Fibroblast of lung (primary cell): ENCODE measurements at places on chromosomes 12 and 14. TPM values are rescaled to one million over a fixed set of nuclear protein-coding genes. Genes with fewer than 3 reads are reported as not detected.

TAS2R42 gene
- total RNA-seq, result not detected in 2 replicates

ARPC3 gene
- total RNA-seq, result 136 and 169 TPM in 2 replicates

WSCD2 gene
- total RNA-seq, result under 0.01 TPM in 1 of 2 replicates, not detected in the other

DENND5B gene
- 3.6 and 5.3 TPM in 2 replicates for total RNA-seq

TRMT5 gene
- total RNA-seq, result 17.5 and 18.3 TPM in 2 replicates

GPRC5A gene
- total RNA-seq, result 2.3 and 4.8 TPM in 2 replicates

GYS2 gene
- total RNA-seq, result not detected in 2 replicates

GPR65 gene
- under 0.01 and 0.17 TPM in 2 replicates for total RNA-seq

BMAL2 gene
- total RNA-seq, result 23.9 and 44.9 TPM in 2 replicates

NFATC4 gene
- 33.1 and 59.9 TPM in 2 replicates for total RNA-seq

SLC15A5 gene
- total RNA-seq, result not detected in 2 replicates

FAM181A gene
- not detected in 2 replicates for total RNA-seq

CYP46A1 gene
- under 0.01 and 0.33 TPM in 2 replicates for total RNA-seq

ACOT6 gene
- not detected in 2 replicates for total RNA-seq

PRB2 gene
- total RNA-seq, result not detected in 2 replicates

ZDHHC22 gene
- total RNA-seq, result not detected in 2 replicates

TAS2R7 gene
- not detected in 2 replicates for total RNA-seq

ERP27 gene
- 0.17 TPM in 1 of 2 replicates, not detected in the other for total RNA-seq

SLC25A47 gene
- under 0.01 TPM in 1 of 2 replicates, not detected in the other for total RNA-seq

FOXM1 gene
- total RNA-seq, result 1.3 and 7.3 TPM in 2 replicates

TMEM179 gene
- total RNA-seq, result under 0.01 TPM in 1 of 2 replicates, not detected in the other

NID2 gene
- 93.7 and 181 TPM in 2 replicates for total RNA-seq

PPFIBP1 gene
- 51.4 and 93.0 TPM in 2 replicates for total RNA-seq

PMCH gene
- total RNA-seq, result not detected in 2 replicates

CNIH1 gene
- total RNA-seq, result 61.1 and 109 TPM in 2 replicates

RPAP3 gene
- total RNA-seq, result 11.3 and 12.1 TPM in 2 replicates

AKT1 gene
- total RNA-seq, result 127 and 131 TPM in 2 replicates

SEC23A gene
- 242 and 287 TPM in 2 replicates for total RNA-seq

SVOP gene
- not detected in 2 replicates for total RNA-seq

ALG10B gene
- total RNA-seq, result 1.8 and 3.6 TPM in 2 replicates

POTEG gene
- not detected in 2 replicates for total RNA-seq

SLIRP gene
- total RNA-seq, result 117 TPM in 2 replicates

RIMKLB gene
- 13.0 and 13.4 TPM in 2 replicates for total RNA-seq

PTGER2 gene
- 30.0 and 38.8 TPM in 2 replicates for total RNA-seq

TMCC3 gene
- total RNA-seq, result 0.33 and 0.51 TPM in 2 replicates

KLRD1 gene
- 0.17 and 0.26 TPM in 2 replicates for total RNA-seq

AQP6 gene
- total RNA-seq, result under 0.01 and 0.17 TPM in 2 replicates

TPPP2 gene
- not detected in 2 replicates for total RNA-seq
